Activated T-cell treated with anti-CD3 and anti-CD28 coated beads, Interleukin-2, amount 50 U/mL, for 48 hours (primary cell): ENCODE measurements at places on chromosomes 13 and 19.

DNA sequence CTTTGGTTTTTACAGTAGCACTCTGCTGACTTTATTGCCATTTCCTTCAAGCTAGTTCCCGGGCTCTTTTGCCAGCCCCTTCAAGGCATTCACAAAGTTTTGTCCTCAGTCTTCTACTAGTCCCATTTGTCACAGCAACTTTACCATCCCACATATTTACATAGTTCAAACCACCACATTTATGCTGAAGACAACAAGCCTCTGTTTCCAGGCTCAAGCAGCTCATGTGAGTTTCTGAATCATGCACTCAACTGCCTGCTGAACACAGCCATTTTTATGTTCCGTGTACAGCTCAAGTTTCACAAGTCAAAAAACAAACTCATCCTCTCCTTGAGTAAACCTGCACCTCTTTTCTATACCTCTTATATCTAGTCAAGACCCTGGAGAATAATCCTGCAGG is 977.0 kb upstream of the SLC10A2 start:
- no peak for DNase-seq

DNA sequence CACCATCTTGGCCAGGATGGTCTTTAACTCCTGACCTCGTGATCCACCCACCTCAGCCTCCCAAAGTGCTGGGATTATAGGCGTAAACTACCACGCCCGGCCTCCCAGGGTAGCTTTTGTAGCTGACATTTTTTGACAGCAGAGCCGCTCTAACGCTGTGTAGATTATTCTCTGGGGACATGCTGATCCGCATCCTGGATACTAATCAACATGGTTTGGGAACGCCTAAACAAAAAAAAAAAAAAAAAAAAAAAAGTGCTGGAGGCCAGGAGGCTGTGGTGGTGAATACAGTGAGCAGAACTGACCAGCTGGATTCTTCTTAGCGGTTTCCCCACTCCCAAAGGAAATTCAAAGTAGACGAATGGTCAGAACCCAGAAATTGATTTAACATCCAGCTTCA is 5.1 kb downstream of the LONP1 start:
- DNase-seq = no peak

GRCh38 chr13:111282425-111282824 is 38.0 kb upstream of the TEX29 start:
- no peak for DNase-seq

- DNase-seq = no peak
Measured at GRCh38 chr13:40125336-40125735, 469.9 kb downstream of the COG6 start.

DNA sequence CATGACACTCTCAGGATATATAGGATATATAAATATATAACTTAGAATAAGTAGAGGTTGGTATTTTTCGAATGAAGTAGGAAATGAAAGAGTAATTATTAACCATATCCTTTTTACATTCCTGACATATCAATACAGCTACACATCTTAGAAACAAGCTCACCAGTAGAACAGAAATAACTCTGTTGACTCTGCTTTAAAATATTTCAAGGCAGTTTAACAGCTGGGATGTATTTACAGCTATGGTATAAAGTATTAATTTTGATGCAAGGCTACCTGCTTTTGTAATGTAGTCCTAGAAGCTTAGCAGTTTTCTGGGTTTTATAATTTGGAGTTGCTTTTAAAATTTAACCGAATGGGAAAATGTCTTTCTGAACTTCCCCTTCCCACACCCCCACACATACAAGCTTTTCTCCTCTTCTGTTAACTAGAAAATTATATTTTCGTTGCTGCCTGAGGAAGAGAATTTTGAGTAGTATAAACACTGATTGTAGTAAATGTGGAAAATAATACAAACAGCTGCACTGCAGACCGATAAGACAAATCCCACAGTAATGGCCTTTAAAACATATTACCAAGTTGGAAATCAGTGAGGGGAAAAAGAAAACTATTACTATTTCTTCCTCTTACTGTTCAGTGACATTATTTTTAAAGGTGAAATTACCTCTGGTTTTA is 147.7 kb downstream of the GGACT start:
- no peak for DNase-seq

DNA sequence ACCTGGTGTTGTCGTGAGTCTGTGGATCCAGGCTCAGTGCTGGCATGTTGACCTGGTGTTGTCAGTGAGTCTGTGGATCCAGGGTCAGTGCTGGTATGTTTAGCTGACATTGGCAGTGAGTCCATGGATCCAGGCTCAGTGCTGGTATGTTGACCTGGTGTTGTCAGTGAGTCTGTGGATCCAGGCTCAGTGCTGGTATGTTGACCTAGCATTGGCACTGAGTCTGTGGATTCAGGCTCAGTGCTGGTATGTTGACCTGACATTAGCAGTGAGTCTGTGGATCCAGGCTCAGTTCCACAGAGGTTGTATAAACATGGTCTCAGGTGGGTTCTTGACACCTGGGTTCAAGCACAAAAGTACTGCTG is 16.8 kb upstream of the PDCD2L start:
- DNase-seq = no peak
